ENCODE measurements at places on chromosomes 11 and 22.

- DNase-seq: no peak
These were observed 7.4 kb downstream of the TMEM9B start for GRCh38 chr11:8956860-8957259.

GRCh38 chr11:62611705-62612365 is 740 bp downstream of the EML3 start:
- DNase-seq: peak; percentile 38

DNA sequence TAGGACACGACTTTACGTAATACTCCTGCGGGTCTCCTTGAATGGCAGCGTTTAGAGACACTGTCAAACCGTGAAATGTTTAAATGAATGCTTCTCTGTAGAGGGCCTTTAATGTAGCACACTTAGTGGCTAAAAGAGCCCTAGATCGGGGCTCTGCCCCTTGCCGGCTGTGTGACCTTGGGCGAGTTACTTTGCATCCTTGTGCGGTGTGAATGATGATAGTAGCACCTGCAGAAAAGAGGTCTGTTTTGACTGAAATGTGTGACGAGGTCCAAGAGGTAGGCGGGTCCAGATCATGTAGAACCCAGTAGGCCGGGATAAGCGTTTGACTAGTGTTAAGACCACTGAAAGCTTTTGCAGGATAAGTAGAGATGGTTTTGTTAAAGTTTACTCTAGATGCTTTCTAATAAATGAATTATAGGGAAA is 866 bp downstream of the MED17 start:
- DNase-seq: no peak

GRCh38 chr11:15289723-15290122 is 175.0 kb downstream of the INSC start:
- no peak for DNase-seq

- no peak for DNase-seq
These were observed 111.2 kb downstream of the MICAL3 start for GRCh38 chr22:17912945-17913721.

- no peak for DNase-seq
These were observed 14.6 kb downstream of the MS4A6A start for GRCh38 chr11:60168306-60168705.
